Activated naive CD4-positive, alpha-beta T cell treated with anti-CD3 and anti-CD28 coated beads, Interleukin-2, amount 50 U/mL, for 72 hours (primary cell): ENCODE measurements at places on chromosomes 5 and 9. TPM values are rescaled to one million over a fixed set of nuclear protein-coding genes. Genes with fewer than 3 reads are reported as not detected.
A peak's percentile ranks its signal among the peaks of the same experiment; 100 is the strongest.

CORO2A gene
- 11.8 TPM for total RNA-seq

SLC6A18 gene
- not detected for total RNA-seq

GRCh38 chr9:133726401-133727276, 11.5 kb downstream of the SARDH start:
- DNase-seq, result peak; percentile 50

- no peak for DNase-seq
Observed at GRCh38 chr9:125694478-125694877, 12.5 kb downstream of the MAPKAP1 start.

- no peak for DNase-seq
Observed at GRCh38 chr5:68225911-68226545, 10.5 kb downstream of the PIK3R1 start.

RAB3C gene
- total RNA-seq, result not detected

DNA sequence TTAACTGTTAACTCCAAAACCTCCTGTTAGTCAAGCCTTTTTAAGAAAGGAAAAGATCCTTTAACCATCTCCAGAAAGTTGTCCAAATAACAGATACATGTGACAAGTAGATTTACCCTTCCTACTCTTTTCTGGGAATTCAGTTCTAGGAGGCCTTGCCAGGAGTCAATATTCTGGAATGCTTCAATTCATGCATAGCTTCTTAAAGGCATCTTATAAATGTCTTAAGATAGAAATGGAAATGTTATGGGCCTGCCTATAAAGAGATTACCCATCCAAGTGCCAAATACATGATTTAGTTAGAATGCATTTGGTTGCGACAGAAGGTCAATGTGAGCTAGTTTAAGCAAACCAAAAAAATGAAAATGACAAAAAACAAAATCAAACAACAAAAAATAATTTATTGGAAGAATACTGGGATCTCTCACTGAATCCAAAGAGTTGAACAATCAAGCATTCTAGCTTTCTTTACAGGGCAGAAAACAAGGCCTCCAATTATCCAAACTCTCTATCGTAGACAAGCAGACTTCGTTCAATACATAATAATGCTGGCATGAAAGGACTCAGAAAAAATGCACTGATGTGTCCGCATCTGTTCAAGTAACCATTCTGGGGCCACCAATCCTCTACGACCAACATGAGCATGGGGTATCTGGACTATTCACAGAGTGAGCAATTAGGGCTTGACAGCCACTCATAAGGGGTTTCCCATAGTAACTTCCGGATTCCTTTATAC, 188.6 kb downstream of the CTNND2 start:
- DNase-seq, result no peak

FCN2 gene
- total RNA-seq, result not detected

FIBCD1 gene
- not detected for total RNA-seq

DNA sequence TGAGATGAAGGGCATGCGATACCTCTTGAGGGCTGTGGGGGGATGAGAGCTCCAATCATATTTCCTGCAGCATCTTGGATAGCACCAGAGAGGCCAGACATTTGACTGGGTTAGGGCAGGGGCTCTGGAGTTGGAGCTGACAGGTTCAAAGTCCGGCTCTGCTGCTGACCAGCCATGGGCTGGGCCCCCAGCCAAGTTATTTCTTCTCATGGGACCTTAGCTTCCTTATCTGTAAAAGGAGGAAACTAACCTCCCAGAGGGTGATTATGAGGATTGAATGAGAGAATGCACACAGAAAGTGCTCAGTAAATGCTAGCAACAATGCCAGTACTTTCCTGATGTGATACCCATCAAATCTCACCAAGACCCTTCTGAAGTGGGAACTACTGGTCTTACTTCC, 65.2 kb upstream of the SLC25A51 start:
- DNase-seq, result no peak

NTMT1 gene
- 56.4 TPM for total RNA-seq

TMEM174 gene
- total RNA-seq, result not detected

PLPP7 gene
- 0.14 TPM for total RNA-seq

RABGAP1 gene
- 35.6 TPM for total RNA-seq

DNA sequence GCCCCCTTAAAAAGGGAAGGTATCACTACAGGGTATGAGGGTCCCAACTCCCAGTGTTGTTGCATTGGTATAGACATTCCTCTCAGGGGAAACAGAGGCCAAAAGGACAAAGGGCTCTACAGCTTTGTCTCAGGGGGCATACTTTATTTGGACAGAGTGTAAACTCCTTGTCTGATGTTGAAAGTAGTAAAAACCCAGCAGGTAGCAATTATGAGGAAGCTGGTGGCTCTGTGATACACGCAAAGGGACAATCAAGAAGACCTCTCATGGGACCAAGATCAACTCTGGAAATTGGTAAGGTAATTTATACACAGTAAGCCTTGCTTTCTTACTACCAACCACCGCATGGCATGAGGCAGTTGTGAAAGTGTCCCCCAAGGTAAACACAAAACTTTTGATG, 764.6 kb downstream of the CDH12 start:
- no peak for DNase-seq

DNA sequence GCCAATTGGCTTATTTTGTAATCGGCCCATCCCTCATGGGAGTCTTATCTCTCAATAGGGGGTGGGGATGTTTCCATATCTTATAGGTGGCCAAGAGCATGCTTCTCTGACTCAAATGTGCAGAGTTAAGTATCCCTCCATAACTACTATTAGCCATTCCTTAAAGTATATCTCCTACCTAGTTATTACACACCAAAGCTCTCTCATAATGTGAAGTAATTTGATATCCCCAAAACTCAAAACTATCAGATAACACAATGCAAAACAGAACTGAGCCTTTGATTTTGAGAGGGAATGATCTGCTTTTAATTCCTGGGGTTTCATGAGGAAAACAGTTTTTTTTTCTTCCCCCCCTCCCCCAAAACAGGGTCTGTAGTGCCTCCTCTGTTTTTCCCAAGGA, 28.4 kb downstream of the UNC13B start:
- no peak for DNase-seq

- DNase-seq, result no peak
Observed at GRCh38 chr5:150364004-150364403, 6.5 kb downstream of the TCOF1 start.

DNA sequence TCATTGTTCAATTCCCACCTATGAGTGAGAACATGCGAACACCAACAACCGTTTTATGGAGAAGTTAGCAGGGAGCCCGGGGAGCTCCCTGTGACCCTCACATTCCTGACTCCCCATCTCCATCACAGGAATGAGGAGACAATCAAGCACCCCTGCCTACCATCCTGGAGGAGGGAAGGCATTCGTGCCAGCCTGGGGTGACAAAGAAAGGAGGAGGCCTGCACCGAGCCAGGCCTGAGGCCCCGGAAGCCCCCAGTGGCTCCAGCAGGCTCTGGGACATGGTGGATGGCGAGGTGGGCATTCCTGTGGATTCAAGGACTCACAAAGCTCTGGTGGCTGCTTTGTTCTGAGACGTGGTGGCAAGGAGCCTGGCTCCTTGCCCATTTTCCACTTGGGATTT, 36.5 kb upstream of the UGT3A1 start:
- DNase-seq, result no peak

- DNase-seq, result no peak
Observed at GRCh38 chr5:126143622-126144021, 279.6 kb upstream of the GRAMD2B start.

- DNase-seq, result no peak
Observed at GRCh38 chr5:113242481-113243348, 192.1 kb downstream of the TSSK1B start.

TAS2R1 gene
- not detected for total RNA-seq

GRCh38 chr9:30103647-30104394, 2280.6 kb upstream of the ACO1 start:
- DNase-seq, result no peak

DNA sequence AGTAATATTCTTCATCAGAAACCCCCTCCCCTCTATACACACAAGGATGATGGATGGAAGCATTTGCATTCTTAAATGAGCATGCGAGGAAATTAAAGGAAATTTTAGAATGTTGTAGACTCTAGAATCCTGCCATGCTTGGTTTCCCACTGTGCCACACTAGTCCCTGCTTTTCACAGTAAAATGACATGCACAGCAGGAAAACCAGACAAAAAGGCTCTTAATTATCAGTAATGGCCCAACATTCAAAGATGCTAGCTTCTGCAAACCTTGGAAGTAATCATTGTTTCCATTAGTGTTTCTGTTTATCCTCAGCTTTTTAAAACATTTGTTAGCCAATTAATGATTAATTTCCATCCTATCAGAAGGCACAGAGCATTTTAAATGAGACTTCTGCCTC, 255.8 kb downstream of the SLCO4C1 start:
- no peak for DNase-seq

DNA sequence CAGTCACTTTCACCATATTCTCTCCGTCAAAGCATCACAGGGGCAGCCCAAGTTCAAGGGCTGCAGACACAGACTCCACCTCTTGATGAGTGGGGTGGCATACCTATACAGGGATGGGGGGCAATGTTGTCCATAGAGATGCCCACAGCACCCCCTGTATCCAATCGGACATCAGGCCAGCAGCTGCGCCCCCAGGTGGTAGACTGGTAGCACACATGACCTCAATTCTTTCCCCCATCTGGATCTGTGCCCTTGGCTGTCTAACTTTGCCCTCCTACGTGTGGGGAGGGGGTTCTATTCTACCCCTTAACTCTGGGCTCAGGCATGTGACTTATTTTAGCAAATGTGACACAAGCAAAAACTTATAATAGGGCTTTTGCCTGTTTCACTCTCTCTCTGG, 84.0 kb upstream of the SLC25A48 start:
- no peak for DNase-seq

TRIM36 gene
- 0.91 TPM for total RNA-seq

GRCh38 chr9:68552700-68553476, 12.2 kb upstream of the TMEM252 start:
- no peak for DNase-seq

HRCT1 gene
- total RNA-seq, result not detected

DNA sequence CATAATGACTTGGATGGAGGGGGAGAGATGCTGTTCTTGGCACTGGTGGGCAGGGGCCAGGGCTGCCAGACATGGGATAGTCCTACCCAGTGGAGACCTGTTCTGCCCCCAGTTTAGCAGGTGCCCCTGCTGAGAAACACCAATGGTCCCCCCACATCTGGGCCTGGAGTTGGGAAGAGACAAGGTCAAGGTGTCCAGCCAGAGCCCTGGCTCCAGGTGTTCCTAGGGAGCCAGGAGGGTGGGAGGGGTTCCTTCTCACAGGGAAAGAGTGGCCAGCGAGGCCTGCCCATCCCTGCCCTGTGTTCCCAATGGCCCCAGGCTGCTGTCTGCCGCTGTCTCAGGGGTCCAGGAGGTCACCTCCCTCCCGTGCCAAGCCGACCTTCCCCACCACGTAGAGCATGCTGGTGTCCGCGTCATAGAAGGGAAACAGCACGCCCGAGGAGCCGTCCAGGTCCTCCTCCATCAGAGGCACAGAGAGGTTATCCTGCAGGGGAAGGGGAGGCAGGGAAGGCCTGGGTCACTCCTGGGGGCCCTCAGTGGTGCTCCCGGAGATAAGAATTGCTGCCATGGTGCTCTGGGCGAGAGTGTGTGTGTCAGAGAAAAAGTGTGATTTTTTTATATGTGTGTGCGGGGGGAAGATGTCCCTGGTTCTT, 11.7 kb upstream of the TRIM14 start:
- DNase-seq, result no peak

ACTBL2 gene
- not detected for total RNA-seq

OR1J2 gene
- total RNA-seq, result 0.34 TPM

- no peak for DNase-seq
Observed at GRCh38 chr5:60594715-60595477, 105.1 kb downstream of the DEPDC1B start.

PCSK5 gene
- total RNA-seq, result 6.3 TPM

DNA sequence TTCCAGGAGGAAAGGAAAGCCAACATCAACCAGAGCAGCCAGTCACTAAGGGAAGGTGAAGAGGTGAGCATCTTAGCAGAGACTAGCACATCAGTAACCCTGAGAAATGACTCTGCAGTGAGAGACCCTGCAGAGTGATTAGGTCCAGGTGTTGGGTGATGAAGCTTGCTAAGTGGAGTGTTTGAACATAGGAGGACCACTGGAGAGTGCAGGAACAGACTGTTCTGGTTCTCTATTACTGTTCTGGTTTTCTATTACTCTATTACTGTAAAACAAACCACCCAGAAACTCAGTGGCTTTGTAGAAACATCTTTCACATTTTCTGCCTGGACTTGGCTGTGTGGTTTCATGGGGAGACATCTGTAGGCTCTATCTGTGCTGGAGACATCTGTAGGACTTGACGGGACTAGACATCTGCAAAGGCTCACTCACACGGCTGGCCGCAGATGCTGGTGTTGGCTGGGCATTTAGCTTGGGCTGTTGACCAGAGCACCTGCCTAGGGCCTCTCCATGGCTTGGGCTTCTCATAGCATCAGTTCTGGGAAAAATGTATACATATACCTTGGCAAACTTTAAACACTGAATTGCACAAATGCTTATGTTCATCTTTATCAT, 33.4 kb upstream of the SPATA31E1 start:
- no peak for DNase-seq

PKN3 gene
- total RNA-seq, result 14.0 TPM
